ENCODE measurements at places on chromosomes 2 and 18.

DNA sequence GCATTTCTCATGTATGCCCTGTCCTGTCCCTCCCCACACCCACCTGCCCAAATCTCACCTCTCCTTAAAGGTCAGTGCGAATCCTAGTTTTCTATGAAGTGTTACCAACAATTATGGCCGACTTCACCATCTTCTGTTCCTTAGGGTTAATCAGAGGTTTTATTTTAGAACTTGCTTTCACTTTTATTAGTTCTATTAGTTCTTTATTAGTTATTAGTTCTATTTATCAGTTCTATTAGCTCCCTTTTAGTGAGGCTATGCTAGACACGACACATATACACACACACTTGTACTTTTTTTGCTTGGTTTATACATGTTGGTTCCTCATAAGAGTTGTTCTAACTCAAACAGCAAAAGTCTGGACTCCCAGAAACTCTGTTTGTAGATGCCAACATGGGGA lies 176.8 kb upstream of the MSH6 start:
- no peak for DNase-seq

GRCh38 chr18:43751835-43752234 lies 474.5 kb upstream of the SYT4 start:
- no peak for DNase-seq

DNA sequence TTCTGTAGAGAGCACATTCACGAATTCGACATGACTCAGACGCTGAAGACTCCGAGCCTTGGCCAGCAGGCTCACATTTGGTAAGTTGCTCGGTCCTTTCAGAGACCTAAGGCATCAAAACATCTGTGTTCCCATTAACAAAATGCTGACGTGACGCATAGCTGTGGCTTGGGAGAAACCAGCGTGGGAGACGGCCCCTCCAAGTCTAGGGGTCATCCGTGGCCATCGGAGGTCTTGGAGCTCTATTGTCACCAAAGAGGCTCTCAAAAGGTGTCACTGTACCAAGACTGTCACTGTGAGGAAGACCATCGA lies 14.9 kb downstream of the FBLN7 start:
- DNase-seq: no peak

GRCh38 chr18:23178661-23179081 lies 43.4 kb downstream of the CABLES1 start:
- no peak for DNase-seq

- no peak for DNase-seq
Observed at GRCh38 chr2:86750240-86750839, 30.2 kb downstream of the RMND5A start.
